ENCODE measurements at places on chromosomes 13 and 19. TPM values are rescaled to one million over a fixed set of nuclear protein-coding genes. Genes with fewer than 3 reads are reported as not detected.

Gene ZNF582
- polyA plus RNA-seq: 1.9 TPM

DNA sequence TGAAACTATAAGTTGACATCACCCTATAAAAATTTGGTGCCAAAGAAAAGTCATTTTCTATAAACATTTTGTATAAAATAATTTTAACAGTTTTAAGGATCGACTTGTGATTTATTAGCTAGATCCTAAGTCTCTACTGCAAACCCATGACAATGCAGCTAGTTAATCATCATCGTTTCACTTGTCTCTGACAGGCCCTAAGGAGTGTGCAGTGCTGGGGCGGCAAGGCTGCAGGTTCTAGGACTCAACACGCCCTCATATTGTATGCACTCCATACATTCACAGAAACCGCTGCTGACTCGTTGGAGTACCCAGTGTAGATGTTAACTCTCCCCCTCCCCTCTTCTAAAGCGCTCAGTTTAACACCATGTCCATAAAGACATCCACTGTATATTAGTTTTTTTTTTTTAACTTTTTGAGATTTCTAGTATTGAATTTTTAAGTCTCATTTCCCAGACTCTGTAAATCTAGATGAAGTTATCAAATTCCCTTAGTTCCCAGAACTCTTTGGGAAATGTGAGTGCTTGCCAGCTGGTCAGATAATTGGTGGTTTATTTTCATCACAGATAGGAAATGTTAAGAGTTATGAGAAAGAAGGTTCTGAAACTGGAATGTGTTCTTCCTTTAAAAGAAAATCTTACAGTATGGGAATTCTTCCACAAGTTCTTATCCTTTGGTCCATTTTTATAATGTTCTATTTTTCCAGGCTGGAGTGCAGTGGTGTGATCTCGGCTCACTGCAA is 162.8 kb upstream of the RNF113B start:
- no peak for DNase-seq

DNA sequence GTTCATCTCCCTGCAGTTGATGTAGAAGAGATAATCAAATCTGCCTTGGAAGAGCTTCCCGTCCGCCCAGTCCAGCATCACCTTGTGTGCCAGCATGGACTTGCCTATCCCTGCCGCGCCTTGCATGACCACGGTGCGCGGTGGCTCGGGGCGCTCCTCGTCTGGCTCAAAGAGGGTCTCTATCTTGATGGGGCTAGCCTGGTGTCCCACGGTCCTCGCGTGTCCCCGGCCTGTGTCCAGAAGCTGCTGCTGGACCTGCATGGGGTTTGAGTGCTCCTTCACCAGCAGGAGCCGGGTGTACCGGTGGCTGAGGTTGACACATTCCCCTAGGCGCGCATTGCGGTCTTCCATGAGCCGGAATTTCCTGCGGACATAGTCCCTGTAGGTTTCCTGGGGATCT is 13.2 kb downstream of the NLRP12 start:
- no peak for DNase-seq

DNA sequence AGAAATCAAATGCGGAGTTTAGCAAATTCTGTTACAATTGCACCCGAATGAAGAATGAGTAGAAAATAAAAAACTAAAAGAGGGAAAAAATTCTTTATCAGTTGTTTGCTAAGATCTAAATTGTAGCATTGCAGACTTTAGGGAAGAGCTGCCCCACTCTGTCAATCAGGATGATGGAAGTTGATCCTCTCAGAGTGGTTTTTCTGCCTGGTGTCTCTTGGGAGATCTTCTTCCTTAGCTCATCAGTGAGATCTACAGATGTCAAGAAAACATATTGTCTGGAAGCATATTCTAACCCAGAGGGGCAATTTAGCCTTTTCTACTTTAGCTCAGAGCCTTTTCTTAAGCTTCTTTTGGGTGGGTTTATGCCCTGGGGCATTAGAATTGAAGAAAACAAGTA is 223.2 kb upstream of the PCDH17 start:
- DNase-seq: no peak

Gene DBP
- 3.0 TPM for polyA plus RNA-seq

- no peak for DNase-seq
These were observed 3.4 kb downstream of the LRCH1 start for GRCh38 chr13:46556418-46556779.

DNA sequence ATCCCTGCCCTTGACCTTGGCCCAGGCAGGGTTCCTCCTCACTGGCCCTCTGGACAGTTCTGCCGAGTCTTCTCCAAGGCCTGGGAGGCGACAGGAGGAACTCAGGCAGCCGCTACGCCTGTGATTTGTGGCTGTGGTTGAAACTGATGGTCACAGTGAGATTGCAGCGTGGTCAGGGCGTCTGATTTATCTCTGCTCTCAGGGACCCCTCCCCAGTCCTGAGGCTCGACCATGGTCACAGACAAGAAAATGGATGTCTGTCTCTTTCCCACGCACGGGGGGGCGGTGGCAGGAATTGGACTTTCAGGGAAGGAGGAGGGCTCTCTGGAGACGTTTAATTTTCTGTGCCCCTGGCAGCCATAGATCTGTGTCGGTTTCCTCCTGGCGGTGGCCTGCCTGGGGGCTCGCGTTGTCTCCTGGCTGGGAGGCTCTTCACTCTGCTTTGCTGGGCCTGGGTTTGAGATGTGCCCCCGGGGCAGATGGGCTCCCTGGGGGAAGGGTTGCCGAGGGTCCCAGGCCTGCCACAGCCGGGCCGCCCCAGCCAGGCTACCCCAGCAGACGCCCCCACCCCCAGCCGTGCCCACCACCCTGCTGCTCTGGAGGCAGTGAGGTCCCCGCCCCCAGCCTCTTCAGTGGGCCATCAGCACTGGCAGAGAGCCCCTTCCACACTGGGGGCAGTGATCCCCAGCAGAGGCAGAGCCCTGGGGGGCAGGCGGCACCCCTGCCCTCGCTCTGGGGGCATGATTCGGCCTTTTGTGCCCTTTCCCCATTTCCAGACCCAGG is 167.4 kb downstream of the KDM4B start:
- no peak for DNase-seq

Gene ZNF599
- 6.5 TPM for polyA plus RNA-seq

DNA sequence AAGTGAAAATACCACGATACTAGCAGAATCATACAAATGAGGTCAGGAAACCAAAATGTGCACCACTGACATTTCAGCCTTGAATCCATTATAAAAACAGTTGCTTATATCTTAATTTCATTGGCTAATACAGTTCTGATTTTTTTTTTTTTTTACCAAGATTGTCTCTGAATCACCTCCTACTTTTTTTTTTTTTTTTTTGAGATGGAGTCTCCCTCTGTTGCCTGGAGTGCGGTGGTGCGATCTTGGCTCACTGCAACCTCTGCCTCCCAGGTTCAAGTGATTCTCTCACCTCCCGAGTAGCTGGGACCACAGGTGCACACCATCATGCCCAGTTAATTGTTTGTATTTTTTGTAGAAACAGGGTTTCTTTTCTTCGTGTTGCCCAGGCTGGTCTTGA is 270.2 kb downstream of the LMO7 start:
- DNase-seq: no peak

- DNase-seq: peak; percentile 47
These were observed 5.4 kb downstream of the LMTK3 start for GRCh38 chr19:48506138-48506733.

GRCh38 chr19:27792576-27793127 is 1420.3 kb downstream of the UQCRFS1 start:
- DNase-seq: no peak

Gene ATP1A3
- 0.11 TPM for polyA plus RNA-seq

DNA sequence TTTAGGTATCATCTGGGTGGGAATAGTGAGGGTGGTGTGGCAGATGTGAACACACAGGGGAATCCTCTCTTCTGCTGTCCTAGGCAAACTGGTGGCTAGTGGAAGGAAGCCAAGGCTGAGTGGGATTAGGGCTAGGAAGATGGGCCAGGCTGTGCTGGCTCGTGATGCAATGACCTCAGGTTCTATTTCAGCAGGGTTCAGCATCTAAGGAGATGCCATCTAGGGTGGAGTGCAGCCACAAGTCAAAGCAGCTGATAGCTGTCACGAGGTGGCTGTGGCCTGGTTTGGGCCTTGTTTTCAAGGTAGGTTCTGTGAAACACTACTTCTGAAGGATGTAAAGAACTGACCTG is 21.6 kb downstream of the ARL11 start:
- DNase-seq: peak; percentile 48

Gene SRRM5
- 0.10 TPM for polyA plus RNA-seq

GRCh38 chr13:99657848-99658260 is 156.6 kb downstream of the TM9SF2 start:
- DNase-seq: no peak

DNA sequence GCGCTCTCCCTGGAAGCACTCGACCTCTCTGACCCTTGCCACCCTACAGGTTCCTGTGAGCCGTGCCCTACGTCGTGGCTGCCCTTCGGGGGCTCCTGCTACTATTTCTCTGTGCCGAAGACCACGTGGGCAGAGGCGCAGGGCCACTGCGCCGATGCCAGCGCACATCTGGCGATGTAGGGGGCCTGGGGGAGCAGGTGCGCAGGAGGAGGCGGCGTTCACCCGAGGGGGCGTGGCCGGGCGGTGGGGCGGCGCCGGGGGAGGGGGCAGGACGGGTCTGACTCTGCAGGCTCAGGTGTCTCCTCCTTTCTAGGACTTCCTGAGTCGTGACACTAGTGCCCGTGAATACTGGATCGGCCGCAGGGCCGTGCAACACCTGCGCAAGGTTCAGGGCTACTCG is 26.4 kb downstream of the CLEC4M start:
- no peak for DNase-seq

- no peak for DNase-seq
These were observed 179.0 kb downstream of the LACC1 start for GRCh38 chr13:44058624-44059215.

Gene IZUMO2
- not detected for polyA plus RNA-seq

DNA sequence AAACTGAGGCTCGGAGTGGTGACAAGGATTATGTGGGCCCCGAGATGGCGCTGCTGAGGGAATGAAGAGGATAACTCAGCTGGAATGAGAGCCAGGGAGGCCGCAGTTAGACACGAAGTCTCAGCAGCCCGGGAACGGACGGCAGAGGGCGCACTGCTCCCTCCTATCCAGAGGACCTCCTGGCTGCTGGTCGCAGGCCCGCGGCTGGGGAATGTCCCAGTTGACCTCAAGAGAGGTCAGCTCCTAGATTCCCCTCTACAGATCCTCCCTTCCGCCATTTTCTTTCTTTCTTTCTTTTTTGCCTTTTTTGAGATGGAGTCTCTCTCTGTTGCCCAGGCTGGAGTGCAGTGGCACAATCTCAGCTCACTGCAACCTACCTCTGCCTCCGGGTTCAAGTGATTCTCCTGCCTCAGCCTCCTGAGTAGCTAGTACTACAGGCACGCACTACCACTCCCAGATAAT is 24.1 kb upstream of the ASPDH start:
- DNase-seq: peak; percentile 71
